ENCODE measurements at places on chromosomes 6 and 20. TPM values are rescaled to one million over a fixed set of nuclear protein-coding genes. Genes with fewer than 3 reads are reported as not detected.

GRCh38 chr6:156628805-156629204 lies 148.4 kb upstream of the ARID1B start:
- no peak overlapping the region for H3K4me3 ChIP-seq
- no peak for DNase-seq
- peaks cover 3% of the 10 kb centered on the region for H3K27me3 ChIP-seq
- H3K36me3 ChIP-seq = no peaks in the 10 kb centered on the region

DNA sequence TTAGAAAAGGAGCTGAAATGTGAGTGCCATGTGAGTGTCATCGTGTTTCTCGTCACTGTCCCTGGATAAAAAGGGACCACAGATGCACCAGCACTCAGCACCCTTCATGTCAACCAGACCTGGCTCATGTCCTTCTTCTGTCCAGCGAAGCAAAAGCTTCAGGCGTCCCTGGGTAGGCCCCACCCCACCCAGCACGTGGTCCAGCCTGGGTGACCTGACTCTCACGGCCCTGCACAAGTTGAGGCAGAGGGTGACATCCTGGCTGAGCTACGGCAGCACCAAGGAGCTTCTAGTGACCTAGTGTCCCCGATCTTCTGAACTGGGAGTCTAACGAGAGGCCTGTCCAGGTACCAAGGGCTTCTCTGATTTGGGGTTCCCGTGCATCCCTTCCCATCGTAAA lies 37.8 kb downstream of the PSMG4 start:
- H3K27ac ChIP-seq = no peak overlapping the region
- H3K36me3 ChIP-seq = no peaks in the 10 kb centered on the region
- H3K4me3 ChIP-seq = no peak overlapping the region
- no peak for DNase-seq
- H3K27me3 ChIP-seq = peaks cover 18% of the 10 kb centered on the region
- H3K4me1 ChIP-seq = no peaks in the 10 kb centered on the region

DNA sequence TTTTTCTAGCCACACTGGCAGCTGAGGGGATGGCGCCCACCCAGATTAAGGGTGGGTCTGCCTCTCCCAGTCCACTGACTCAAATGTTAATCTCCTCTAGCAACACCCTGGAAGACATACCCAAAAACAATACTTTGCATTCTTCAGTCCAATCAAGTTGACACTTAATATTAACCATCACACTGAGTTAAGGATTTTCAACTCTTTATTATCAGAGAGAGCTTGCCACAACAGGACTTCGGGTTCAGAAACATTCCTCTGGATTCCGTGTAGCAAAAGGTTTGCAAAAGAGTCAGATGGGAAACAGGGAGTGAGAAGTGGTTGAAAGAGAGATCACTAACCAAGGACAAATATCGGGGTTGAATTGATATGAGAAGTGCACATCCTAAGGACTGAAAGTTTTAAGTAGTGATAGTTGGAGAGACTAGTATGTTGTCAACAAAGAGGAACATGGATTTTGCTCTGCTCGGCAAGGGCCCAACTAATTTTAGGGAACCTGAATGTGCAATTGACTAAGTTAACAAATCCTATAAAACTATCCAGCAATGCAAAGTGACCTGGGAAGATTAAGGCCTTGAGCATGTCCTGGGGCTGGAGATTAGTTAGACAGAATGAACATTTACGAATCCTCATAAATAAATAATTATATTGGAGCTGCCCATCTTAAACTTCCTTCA lies 137.0 kb upstream of the TENT5A start:
- H3K4me3 ChIP-seq = no peak overlapping the region
- no peak for DNase-seq
- H3K4me1 ChIP-seq = peaks cover 6% of the 10 kb centered on the region
- H3K27ac ChIP-seq = no peak overlapping the region

DNA sequence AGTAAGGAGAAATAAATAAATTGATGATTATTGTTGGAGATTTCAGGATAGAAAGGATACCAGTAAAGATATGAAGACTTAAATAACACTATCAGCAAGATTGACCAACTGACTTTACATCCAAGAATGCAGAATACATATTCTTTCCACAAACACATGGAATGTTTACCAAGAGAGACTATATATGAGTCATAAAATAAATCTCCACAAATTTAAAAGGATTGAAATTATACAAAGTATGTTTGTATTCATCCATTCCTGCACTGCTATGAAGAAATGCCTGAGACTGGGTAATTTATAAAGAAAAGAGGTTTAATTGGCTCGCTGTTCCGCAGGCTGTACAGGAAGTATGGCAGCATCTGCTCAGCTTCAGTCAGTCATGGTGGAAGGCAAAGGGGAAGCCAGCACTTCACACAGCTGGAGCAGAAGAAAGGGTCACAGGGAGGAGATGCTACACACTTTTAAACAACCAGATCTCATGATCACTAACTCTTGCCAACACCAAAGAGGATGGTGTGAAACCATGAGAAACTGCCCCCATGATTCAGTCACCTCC lies 56.7 kb upstream of the TNFRSF21 start:
- H3K27ac ChIP-seq = no peak overlapping the region
- H3K27me3 ChIP-seq = no peaks in the 10 kb centered on the region
- no peaks in the 10 kb centered on the region for H3K4me1 ChIP-seq
- H3K36me3 ChIP-seq = no peaks in the 10 kb centered on the region
- H3K4me3 ChIP-seq = no peak overlapping the region
- DNase-seq = no peak

- DNase-seq = no peak
- H3K27ac ChIP-seq = no peak overlapping the region
- H3K4me1 ChIP-seq = no peaks in the 10 kb centered on the region
- H3K4me3 ChIP-seq = no peak overlapping the region
- no peaks in the 10 kb centered on the region for H3K27me3 ChIP-seq
- H3K36me3 ChIP-seq = no peaks in the 10 kb centered on the region
These were observed 262.4 kb upstream of the AGPAT4 start for GRCh38 chr6:161536224-161536630.

DNA sequence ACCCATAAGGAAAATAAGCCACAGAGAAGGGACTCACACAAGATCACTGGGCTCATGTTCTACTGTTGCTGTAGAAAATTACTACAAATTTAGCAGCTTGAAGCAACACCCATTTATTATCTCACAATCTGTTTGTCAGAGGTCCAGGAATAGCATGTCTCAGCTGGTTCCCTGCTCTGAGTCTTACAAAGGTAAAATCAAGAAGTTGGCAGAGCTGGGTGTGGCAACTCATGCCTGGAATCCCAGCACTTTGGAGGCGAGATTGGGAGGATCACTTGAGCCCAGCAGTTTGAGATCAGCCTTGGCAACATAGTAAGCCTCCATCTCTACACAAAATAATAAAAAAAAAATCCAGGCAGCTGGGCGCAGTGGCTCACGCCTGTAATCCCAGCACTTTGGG lies 28.5 kb upstream of the ZNF831 start:
- no peak overlapping the region for H3K27ac ChIP-seq
- H3K36me3 ChIP-seq = no peaks in the 10 kb centered on the region
- no peaks in the 10 kb centered on the region for H3K4me1 ChIP-seq
- no peak for DNase-seq
- no peak overlapping the region for H3K4me3 ChIP-seq

DNA sequence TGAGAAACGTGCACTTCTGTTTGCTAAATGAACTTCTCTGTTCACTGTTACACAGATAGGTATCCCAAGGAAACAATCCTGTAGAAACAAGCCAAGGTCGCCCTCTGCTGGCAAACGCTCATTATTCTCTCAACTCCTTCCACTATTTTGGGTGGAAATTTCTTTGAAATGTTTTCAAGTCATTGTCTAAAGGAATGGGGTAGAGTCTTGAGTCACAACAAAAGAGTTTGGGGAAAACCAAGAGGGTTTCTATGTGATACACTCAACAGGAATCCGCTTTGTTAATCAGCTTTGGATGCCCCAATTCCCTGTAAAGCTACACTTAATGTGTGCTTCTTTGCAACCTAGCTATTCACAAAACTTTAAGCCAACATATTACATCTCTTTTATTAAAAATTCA lies 4.6 kb upstream of the RAE1 start:
- DNase-seq = peak; percentile 70
- H3K4me1 ChIP-seq = no peaks in the 10 kb centered on the region
- no peaks in the 10 kb centered on the region for H3K36me3 ChIP-seq

- no peak for DNase-seq
- no peaks in the 10 kb centered on the region for H3K27me3 ChIP-seq
- H3K27ac ChIP-seq = no peak overlapping the region
- no peaks in the 10 kb centered on the region for H3K4me1 ChIP-seq
- no peaks in the 10 kb centered on the region for H3K36me3 ChIP-seq
These were observed 80.3 kb downstream of the NDUFAF5 start for GRCh38 chr20:13865156-13865555.

DNA sequence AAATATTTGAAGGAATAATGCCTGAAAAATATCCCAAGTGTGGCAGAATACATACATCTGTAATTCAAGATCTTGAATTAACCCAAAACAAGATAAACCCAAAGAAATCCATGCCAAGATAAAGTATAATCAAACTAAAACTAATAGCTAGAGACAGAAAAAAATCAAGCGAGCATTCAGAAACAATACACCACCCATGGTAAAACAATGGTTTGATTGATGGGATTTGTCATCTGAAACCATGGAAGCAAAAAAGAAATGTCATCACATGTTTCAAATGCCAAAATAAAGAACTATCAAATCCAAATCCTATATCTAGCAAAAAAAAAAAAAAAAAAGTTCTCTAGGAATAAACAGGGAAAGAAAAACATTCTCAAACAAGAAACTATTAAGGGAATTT lies 5.1 kb upstream of the DEFB127 start:
- H3K4me1 ChIP-seq = no peaks in the 10 kb centered on the region
- DNase-seq = no peak
- no peak overlapping the region for H3K27ac ChIP-seq
- H3K36me3 ChIP-seq = no peaks in the 10 kb centered on the region
- no peak overlapping the region for H3K4me3 ChIP-seq

- no peak overlapping the region for H3K27ac ChIP-seq
- H3K4me1 ChIP-seq = peaks cover 3% of the 10 kb centered on the region
- no peaks in the 10 kb centered on the region for H3K27me3 ChIP-seq
- DNase-seq = no peak
- no peak overlapping the region for H3K4me3 ChIP-seq
These were observed 23.2 kb upstream of the ARMH2 start for GRCh38 chr6:24821860-24822444.

GRCh38 chr6:157756708-157757429 lies 66.2 kb upstream of the SNX9 start:
- peaks cover 18% of the 10 kb centered on the region for H3K4me1 ChIP-seq
- peak; percentile 73 for DNase-seq
- H3K27ac ChIP-seq = peak overlapping the region; percentile 40
- no peak overlapping the region for H3K4me3 ChIP-seq
- H3K27me3 ChIP-seq = no peaks in the 10 kb centered on the region
- no peaks in the 10 kb centered on the region for H3K36me3 ChIP-seq

- H3K27ac ChIP-seq = no peak overlapping the region
- H3K4me3 ChIP-seq = no peak overlapping the region
- H3K27me3 ChIP-seq = no peaks in the 10 kb centered on the region
- H3K4me1 ChIP-seq = peaks cover 8% of the 10 kb centered on the region
These were observed 94.4 kb downstream of the CD83 start for GRCh38 chr6:14212020-14212419.

DNA sequence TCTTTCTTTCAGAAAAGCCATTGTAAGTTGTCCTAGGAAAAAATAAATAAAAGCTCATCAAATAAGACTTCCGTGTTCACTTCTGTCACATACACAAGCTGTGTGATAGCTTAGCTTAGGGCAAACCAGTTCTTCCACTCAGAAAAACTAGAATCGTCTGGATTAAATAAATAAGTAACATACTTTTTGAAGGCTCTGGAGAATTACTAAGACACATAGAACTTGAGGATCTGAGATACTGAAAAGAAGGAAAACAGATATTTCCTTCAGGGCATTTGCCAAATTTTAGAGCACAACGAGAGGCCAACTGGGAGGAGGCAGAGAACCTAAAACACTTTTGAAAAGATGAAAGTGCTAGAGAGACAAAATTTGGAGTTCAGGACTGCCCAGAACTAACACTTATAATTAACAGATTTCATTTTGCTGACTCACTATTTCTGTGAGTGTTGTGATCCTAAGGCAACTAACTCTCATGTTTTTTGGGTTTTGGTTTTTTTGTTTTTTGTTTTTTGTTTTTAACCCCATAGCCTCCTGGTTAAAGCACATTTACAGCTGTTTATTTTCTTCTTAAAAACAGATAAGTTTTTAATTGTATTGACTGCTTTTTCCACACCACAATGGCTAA lies 38.7 kb upstream of the THEMIS start:
- no peaks in the 10 kb centered on the region for H3K4me1 ChIP-seq
- H3K36me3 ChIP-seq = no peaks in the 10 kb centered on the region
- no peak overlapping the region for H3K27ac ChIP-seq

GRCh38 chr20:51665543-51666118 lies 102.6 kb downstream of the ATP9A start:
- no peak overlapping the region for H3K4me3 ChIP-seq
- no peak overlapping the region for H3K27ac ChIP-seq
- DNase-seq = no peak

DNA sequence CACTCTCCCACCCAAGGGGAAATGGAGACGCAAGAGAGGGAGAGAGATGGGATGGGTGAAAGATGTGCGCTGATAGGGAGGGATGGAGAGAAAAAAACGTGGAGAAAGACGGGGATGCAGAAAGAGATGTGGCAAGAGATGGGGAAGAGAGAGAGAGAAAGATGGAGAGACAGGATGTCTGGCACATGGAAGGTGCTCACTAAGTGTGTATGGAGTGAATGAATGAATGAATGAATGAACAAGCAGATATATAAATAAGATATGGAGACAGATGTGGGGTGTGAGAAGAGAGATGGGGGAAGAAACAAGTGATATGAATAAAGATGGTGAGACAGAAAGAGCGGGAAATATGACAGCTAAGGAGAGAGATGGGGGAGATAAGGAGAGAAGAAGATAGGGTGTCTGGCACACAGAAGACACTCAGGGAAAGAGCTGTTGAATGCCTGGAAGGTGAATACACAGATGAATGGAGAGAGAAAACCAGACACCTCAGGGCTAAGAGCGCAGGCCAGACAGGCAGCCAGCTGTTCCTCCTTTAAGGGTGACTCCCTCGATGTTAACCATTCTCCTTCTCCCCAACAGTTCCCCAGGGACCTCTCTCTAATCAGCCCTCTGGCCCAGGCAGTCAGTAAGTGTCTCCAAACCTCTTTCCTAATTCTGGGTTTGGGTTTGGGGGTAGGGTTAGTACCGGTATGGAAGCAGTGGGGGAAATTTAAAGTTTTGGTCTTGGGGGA lies 754 bp downstream of the TNF start:
- H3K4me1 ChIP-seq = no peaks in the 10 kb centered on the region
- peaks cover 30% of the 10 kb centered on the region for H3K27me3 ChIP-seq
- H3K4me3 ChIP-seq = no peak overlapping the region
- H3K36me3 ChIP-seq = no peaks in the 10 kb centered on the region
- DNase-seq = no peak
- no peak overlapping the region for H3K27ac ChIP-seq

- peak overlapping the region; percentile 93 for H3K27ac ChIP-seq
- H3K4me3 ChIP-seq = no peak overlapping the region
- H3K4me1 ChIP-seq = peaks cover 3% of the 10 kb centered on the region
- no peaks in the 10 kb centered on the region for H3K27me3 ChIP-seq
- no peaks in the 10 kb centered on the region for H3K36me3 ChIP-seq
These were observed 145.6 kb downstream of the TBX18 start for GRCh38 chr6:84618836-84619235.

EYA2 gene
- total RNA-seq = 2.5 TPM

ARMH2 gene
- not detected for total RNA-seq

CCN6 gene
- not detected for total RNA-seq

PROKR2 gene
- total RNA-seq = not detected

HLA-C gene
- total RNA-seq = 10.6 TPM

PPP1R10 gene
- total RNA-seq = 16.1 TPM

PDE7B gene
- total RNA-seq = 12.4 TPM

SDC4 gene
- total RNA-seq = 265 TPM

Measured in IMR-90 (cell line).